ENCODE measurements at places on chromosomes 16 and 17.

GRCh38 chr17:12229335-12229734 lies 208.7 kb downstream of the MAP2K4 start:
- DNase-seq = no peak

- peak; percentile 23 for DNase-seq
Measured at GRCh38 chr16:67244387-67245185, 2.7 kb downstream of the FHOD1 start.

GRCh38 chr16:84617041-84617790 lies 662 bp downstream of the COTL1 start:
- no peak for DNase-seq

- no peak for DNase-seq
Measured at GRCh38 chr16:11413907-11414595, 68.8 kb downstream of the RMI2 start.

DNA sequence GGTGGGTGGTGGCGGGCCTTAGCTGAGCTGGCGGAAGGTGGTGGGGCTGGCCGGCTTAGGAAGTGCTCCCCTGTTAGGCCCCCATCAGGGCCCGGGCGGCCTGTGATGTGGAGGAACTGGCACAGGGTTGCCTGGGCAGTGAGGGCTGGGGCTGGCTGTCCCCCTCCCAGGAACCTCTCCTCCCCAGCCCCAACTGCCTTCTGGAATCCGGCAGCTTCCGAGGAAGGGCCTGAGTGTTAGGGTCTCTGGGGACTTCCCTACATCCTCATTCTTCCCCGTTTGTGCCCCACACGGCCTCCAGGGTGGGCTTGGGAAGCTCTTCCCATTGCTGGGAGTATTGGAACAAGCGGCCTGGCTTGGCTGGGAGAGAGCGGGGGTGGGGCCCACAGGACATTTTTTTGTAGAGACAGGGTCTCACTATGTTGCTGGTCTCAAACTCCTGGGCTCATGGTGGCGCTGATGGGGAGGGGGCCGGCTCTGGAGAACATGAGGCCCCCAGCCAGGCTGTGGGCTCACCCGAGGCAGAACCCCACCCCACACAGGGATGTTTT lies 89.9 kb upstream of the CIBAR2 start:
- no peak for DNase-seq

- DNase-seq = no peak
Measured at GRCh38 chr16:14419817-14420216, 210.2 kb downstream of the PARN start.

- no peak for DNase-seq
Measured at GRCh38 chr16:8935989-8936388, 27.7 kb downstream of the USP7 start.

GRCh38 chr16:27223226-27223610 lies 19.9 kb downstream of the KDM8 start:
- no peak for DNase-seq

GRCh38 chr17:55728833-55729232 lies 6.2 kb upstream of the TMEM100 start:
- no peak for DNase-seq

- DNase-seq = no peak
Measured at GRCh38 chr17:8176197-8176940, at the start of gene TMEM107. Gene TMEM107 (minus strand): TSS chr17:8176380. CDS start chr17:8176286, 94 bp downstream.

DNA sequence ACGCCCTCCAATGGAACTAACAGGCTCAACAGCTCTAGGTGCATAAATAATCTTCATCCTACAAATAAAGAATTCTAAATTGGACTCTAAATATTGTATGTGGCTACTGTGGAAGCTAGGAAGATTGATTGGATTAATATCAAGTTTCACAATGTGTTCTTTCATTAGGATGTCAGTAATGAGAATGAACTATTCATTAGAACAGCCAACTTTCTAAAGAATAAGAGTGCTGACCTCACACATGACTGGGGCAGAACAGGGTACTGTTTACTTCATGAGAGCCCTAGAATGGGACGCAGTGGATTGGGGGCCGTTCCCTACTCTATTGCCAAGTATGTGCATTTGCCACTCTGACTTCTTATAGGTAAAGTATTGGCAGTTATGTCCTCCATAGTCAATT lies 528.2 kb upstream of the RBFOX1 start:
- DNase-seq = no peak

DNA sequence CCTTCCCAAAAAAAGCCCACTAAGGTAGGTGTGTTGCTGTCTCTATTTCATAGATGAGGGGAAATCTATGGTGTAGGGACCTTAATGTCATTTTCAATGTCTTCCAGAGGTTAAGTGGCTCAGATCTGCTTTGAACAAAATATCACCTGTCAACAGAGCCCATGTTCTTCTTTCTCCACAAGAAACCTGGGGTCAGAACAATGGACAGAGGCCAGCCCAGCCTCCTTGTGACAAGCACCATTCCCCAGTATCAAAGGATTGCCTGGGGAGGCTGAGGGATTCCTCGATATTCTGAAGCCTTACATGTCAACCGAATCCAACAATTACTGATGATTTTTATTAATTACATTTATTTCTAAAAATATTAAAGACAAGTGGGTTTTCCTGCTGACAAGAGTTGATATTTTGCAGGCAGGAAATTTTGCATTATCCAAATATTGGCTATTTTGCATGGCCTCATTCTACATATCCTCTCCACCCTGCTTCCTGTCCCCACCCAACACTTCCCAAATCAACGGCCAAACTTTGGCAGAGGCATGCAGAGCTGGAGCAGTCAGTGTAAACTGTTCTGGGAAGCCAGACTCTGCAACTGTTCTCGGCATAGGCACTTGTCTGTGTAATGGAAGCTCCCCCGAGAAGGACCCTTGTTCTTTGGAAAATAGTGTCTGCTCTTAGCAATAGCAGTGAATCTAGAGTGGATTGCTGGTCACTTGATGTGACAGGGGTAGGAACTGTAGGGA lies 281.5 kb downstream of the HS3ST3A1 start:
- DNase-seq = no peak

DNA sequence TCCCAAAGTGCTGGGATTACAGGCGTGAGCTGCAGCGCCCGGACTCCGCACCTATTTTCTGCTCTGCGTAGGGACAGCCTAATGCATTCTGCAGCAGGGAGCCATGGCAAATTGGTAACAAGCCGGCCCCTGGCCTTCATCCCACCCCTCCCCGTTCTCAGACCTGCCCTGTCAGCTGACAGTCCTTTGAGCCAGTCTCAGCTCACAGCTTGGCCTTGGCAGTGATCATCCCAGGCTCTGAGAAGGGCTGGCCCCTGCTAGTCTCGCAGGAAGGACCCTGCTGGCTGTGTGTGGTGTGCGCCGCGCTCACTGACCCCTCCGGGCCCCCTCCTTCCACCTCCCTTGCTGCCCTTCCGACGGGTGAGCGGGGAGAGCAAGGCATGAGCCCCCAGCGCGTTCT lies 10.3 kb upstream of the NPTX1 start:
- DNase-seq = no peak

DNA sequence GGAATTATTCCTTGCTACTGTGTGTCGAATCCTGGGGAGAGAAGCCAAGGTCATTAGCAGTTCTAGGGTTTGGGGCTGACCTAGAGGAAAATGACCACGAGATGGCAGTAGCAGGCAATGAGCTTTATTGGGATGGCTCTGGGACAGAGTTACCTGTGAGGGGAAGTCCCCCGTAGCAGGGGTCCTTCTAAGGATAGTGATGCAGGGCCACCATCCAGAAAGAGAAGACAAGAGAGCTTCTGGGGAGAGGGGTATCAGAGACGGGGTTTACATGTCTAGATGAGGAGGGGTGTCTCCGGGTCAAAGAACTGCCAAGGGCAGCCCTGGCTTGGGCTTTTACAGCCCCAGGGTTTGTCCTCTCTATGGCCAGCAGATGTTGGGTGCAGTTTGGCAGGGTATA lies 6.4 kb upstream of the GGT6 start:
- DNase-seq = no peak

- no peak for DNase-seq
Measured at GRCh38 chr16:82366462-82366861, 196.4 kb upstream of the MPHOSPH6 start.

- no peak for DNase-seq
Measured at GRCh38 chr16:4648917-4649316, 24.3 kb downstream of the MGRN1 start.

GRCh38 chr17:5745111-5745813 lies 161.0 kb upstream of the NLRP1 start:
- DNase-seq = no peak

GRCh38 chr17:12619459-12620199 lies 46.1 kb upstream of the MYOCD start:
- DNase-seq = no peak
